AG04449 (cell line): ENCODE measurements at places on chromosomes 5 and 9.

DNA sequence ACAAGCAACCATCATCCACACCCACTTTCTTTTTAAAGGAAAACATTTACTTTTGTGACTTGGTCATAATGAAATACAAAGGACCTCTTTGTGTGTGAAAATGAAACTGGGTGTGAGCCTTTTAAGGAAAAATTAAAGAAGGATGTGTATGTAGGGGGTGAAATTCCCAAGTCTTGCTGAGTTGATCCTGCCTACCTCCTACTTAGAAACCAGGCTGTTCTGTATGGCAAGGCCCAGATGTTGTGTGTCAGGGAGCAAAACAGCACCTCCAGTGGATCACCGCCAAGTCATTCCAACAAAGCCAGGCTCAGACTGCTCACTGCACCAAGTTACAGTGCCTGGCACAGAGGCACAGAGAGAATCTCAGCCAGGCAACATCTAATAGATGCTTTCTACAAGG lies 198.5 kb upstream of the FBN2 start:
- no peak for DNase-seq

DNA sequence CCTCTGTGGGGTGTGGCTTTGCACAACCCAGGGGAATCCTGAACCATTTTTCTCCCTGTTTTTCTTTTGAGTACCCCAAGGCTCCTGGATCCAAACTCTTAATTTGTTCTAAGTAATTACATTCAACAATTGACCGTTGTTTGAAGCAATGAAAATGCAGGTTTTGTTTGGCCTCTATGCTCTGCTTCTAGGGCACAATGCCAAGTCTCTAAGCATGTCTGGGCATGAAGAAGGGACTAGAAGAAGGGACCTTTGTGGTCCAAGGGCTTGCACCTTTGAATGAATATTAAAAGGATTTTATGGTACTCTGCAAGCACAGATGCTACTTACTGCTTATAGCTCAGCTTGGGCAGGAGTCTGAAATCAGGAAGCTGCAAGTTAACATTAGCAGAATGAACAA lies 6.6 kb upstream of the ENC1 start:
- no peak for DNase-seq

- DNase-seq: no peak
Measured at GRCh38 chr9:87595610-87596009, 97.9 kb downstream of the DAPK1 start.

GRCh38 chr9:130111786-130112537 lies 58.3 kb downstream of the GPR107 start:
- DNase-seq: no peak

DNA sequence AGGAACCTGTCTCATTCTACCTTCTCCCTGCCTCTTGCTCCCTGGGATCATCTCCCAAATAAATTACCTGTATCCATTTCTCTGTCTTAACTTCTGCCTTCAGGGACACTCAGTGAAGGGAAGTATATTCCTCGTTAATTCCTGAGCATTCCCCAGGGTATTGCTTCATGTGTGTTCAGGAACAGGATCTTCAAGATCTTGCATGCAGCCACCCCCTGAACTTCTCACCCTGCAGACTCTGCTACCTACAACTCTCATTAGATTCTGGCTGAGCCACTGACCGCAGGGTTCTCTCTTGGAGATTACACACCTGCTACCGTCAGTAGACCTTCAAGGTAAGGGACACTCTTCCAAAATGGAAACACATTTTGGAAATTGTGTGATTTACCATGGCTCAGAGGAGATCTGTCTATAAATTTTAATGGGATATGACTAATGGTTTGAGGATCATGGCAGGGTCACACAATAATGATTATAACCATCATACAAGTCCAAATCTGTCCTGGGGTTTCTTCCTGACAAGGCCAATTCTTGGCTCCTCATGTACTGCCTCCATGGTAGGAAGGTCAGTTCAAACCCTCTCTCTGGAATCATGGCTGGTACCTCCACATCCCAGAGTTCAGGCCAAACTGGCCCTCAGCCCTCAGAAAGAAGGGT lies 38.9 kb upstream of the UGCG start:
- no peak for DNase-seq

DNA sequence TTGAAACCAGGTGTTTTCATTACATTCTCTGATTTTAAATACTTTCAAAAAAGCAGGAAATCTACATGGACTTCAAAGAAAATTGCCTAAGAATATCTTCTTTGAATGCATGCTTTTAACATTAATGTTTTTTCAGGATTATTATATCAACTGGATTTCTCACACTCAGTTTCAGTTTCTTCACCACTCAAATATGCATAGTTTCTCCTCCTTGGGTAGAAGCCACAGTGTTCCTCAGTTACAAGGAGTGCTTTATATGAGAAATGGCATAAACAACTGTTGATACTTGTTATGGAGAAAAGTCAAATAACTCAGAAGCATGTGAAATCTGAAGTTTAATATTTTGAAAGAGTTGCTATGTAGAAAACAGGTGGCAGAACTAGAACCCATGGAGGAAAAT lies 196.9 kb downstream of the DMRTA1 start:
- DNase-seq: no peak

- no peak for DNase-seq
Measured at GRCh38 chr9:89813482-89813881, 208.7 kb downstream of the GADD45G start.

DNA sequence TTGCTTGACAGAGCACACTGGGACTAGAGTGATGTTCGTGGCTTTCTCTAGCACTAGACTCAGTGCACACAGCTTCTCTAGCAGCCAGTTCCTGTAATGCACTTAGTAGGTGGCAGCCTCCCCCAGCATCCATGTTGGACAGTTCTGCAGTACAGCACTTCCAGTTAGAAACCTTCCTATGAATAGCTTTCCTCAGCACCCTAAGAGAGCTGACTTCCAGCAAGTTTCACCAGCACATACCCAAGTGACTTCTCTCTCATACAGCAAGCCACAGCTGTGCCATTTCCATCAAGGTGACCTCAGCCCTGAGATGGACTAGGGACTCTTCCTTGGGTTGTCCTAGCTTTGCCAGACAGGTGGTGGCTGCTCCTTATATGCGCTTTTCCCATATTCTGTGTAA lies 60.4 kb downstream of the PJA2 start:
- no peak for DNase-seq

DNA sequence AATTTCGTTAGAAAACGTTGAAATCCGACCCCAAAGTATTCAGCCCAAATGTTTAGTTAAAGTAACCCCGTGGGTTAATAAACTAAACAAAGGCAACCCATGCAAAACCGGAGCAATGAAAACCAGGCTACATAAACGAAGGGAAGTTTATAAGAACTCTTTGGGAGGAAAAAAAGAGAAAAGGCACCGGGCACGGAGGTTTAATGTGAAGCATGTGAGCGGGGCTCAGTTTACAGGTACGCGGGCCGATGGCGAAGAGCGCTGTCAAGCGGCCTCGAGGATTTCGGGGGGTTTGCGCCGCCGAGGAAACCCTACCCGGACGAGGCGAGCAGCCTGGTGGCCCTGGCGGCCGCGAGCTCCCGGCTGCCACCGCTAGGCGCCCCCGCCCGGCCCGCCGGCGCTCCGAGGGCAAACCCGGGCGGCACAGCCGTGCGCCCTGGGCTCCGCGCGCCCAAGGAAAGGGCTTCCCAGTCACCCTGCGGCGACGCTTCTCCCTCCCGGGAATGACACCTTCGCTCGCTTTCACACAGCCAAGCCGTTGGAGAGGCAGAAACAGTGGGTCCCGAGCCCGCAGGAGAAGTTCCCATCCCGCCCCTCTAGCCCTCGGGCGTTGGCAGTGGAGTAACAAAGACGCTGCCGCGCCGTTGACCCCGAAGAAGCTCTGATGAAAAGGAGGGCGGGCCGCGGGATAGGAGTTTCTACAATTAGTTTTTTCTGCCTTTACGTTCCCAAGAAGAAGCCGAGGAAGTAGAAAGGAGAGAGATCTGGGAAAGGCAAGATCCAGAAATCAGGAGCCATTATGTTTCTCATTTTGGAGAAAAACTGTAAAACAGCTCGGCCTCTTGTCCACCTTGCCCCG lies 126.0 kb downstream of the TMEM174 start:
- DNase-seq: no peak

GRCh38 chr5:92952243-92952642 lies 628.8 kb downstream of the NR2F1-AS1 start:
- DNase-seq: no peak

DNA sequence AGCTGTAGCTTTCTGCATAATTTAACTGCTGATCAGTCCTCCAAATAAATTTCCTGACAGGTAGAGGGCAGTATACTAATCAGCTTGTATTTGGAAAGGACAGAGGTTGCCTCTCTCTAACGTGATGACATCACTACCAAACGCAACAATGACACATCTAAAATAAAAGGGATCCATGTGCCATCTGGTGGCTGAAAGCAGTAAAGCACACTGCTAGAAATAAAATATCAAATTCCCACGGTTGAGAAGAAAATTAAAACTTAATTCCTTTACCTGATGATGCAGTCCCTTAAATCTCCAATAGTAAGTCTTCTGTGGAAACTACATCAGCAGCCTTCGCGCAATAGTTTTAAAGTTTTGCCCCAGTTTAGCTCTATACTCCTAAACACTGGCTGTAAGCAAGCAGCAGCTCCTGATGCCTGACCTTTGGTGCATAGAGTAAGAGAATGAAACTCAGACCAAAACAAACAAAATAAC lies 54.5 kb downstream of the DIAPH1 start:
- DNase-seq: peak; percentile 88

- no peak for DNase-seq
Measured at GRCh38 chr5:38148021-38148625, 110.2 kb upstream of the EGFLAM start.

GRCh38 chr5:91477408-91477807 lies 94.3 kb upstream of the ARRDC3 start:
- no peak for DNase-seq

- no peak for DNase-seq
Measured at GRCh38 chr5:57175551-57176309, 1.9 kb downstream of the GPBP1 start.

DNA sequence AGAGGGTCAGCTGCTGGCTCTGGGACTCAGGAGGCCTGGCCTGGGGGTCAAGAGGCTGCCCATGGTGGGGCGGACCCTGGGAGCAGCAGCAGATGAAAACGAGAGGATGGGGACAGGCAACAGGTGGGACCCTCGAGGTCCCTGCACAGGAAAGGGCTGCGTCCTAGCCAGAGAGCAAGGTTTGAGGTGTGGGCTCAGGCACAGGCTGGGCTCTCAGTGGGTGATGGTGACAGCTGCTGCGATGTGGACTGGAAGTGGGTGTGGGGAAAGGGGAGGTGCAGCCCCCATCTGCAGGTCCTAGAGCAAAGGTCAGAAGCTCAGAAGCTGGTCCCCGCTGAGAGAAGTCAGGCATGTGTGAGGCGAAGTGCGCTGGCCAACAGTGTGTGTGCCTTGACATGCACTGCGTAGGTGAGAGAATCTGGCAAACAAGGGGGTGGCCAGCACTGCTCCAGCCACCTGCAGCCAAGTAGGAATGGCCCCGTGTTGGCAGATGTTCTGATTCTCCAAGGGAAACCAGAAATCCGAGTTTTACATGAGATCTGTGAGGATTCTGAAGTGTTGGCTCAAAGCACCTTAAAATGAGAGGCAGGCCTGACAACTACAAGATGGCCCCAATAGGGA lies 85.7 kb downstream of the COL23A1 start:
- no peak for DNase-seq

GRCh38 chr5:93602241-93603077 lies 19.4 kb downstream of the NR2F1 start:
- no peak for DNase-seq

- no peak for DNase-seq
Measured at GRCh38 chr5:37742111-37742510, 97.7 kb downstream of the GDNF start.

- DNase-seq: no peak
Measured at GRCh38 chr9:117093891-117094844, 320.7 kb downstream of the ASTN2 start.

DNA sequence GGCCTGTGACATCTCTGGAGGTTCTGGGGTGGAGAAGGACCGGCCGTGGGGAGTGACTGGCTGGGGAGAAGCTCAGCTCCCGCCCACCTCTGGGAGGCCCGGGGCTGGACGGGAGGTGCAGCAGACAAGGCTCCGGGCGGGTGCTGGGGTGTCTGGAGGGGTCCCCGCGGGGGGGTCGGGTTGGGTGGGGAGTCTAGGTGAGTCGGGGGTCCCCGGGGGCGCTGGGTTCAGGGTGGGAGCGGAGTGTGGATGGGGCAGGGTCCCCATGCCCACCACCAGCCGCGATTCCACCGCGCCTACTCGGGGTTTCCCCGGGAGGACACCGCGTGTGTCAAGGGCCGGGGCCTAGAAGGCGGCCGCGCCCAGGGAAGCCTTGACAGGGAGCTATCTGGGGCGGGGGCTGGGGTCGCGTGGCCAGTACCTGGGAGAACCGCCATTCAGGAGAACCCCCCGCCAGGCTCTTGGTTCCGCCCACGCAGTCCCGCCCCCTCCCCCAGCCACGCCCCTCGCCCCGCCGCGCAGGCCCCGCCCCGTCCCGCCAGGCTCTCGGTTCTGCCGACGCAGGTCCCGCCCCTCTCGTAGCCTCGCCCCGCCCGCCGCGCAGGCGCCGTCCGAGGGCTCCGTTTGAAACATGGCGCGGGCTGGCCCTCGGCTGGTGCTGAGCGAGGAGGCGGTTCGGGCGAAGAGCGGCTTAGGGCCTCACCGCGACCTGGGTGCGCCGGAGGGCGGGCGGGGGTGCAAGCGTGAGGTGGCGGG lies at the start of gene CEP72:
Gene CEP72, plus strand, starts transcription at position 610 of the 756 bp plus-strand sequence. Its CDS starts 22 bp downstream, at position 632.
- DNase-seq: no peak

DNA sequence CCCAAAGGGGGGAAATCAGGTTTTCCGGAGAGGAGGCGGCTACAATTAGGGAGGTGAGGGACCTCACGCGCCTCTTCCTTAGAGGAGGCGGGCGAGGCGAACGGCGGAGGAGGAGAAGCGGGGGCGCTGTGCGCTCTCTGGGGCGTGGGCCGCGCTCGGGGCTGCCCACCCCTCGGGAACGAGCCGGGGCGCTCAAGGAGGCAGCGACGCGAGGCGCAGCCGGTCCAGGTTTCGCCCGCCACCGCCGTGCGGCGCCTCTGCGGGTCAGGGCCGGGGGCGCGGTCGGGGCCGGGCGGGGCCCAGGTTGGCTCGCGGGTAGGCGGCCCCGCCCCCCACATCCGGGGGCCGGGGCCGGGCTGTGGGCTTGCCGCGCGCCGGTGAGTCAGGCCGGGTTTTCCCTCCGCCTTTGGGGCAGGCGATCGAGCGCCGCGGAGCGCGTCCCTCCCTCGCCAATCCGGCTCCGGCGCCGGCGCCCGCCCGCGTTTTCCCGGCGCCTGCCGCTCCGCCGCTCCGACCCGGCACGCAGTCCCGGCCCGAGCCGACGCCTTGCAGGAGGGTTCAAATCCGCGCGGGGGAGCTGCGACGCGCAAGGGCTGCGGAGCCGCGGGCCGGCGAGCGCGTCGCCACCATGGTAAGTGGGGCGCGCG lies at the start of gene N4BP3:
Gene N4BP3, plus strand, starts transcription at position 392 of the 647 bp plus-strand sequence. CDS start 6,052 bp downstream, outside the sequence.
- no peak for DNase-seq

DNA sequence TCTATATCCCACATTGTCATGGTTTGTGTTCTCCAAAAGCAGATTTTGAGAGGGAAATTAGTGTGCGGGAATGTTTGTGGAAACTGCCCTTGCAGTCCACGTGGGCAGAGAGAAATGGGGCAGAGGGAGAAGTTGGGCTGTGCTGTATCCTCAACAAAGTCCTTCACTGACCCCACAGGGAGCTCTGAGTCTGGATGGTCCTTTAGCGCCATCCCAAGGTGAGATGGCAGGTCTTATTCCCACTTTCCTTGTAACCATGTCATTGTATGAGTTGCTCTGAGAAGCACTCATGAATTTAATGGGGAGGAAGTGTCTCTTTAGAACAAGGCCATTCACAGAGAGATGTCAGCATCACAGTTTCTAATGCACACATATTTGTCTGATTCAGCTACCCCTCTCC lies 127.1 kb downstream of the ANKRD18B start:
- DNase-seq: no peak

GRCh38 chr5:6827526-6828219 lies 114.4 kb downstream of the TENT4A start:
- no peak for DNase-seq
